ENCODE measurements at places on chromosomes 5 and 9.

DNA sequence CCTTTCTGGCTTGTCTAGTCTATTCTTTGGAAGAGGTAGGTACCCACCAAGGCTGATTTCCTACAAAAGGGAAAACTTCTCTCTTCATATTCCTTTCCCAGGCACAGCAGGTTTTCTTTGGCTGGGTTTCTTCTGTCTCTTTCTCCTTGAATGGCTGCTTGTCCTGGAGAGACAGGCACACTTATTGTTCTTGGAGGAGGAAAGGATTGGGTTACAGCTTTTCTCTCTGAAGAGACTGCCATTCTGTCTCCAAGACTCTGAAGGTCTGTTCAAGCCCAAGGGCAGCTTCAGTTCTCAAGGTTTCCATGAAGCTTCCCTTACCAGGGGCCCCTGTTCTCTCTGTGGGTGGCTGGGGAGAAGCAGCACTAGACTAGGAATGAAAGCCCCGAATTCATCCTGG, 33.9 kb downstream of the ACTBL2 start:
- DNase-seq, result no peak

- no peak for DNase-seq
These were observed 2034.6 kb upstream of the ACO1 start for GRCh38 chr9:30349526-30350513.

- no peak for DNase-seq
These were observed 33.0 kb upstream of the CTNNAL1 start for GRCh38 chr9:109046346-109046745.

GRCh38 chr5:67875601-67876000, 340.0 kb upstream of the PIK3R1 start:
- no peak for DNase-seq

DNA sequence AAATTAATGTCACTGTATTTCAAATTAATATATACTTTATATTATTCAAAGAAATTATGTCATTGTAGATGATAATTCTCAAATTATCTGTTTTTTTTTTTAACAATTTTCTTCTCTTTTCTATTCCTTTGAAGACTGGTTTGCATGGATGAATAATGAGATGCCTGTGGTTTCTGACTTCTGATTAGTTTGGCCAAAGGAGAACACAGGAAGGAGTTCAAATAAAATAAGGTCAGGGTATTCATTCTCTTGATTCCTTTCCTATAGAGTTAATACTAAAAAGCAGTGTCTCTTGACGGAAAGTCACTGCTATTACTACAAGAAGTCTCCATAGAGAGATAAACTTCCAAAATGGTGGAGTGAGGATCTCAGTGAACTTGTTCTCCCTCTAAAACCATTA, 279.6 kb upstream of the FTMT start:
- DNase-seq, result no peak

- no peak for DNase-seq
These were observed 128.0 kb downstream of the RASEF start for GRCh38 chr9:82934949-82935348.

- no peak for DNase-seq
These were observed 163.9 kb upstream of the RASA1 start for GRCh38 chr5:87103616-87104287.

DNA sequence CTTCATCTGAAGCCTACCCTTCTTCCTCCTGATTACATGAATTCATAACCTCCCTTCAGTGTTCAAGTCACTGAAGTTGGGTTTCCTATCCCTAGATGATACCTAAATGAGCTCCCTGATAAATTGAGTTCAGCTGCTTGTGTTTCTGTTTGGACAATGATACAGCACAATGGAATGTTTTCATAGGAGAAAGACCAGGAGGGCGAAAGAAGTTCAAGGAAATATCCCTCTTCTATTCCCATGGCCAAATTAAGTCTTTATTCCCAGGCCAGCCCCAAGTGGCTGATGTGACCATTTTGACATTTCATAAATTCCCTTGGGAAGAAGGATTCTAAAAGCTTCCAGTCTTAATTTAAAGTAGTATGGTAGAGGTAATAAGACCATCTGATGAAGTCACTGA, 555.8 kb upstream of the CLINT1 start:
- DNase-seq, result no peak

GRCh38 chr9:112764344-112764743, 13.8 kb downstream of the SNX30 start:
- no peak for DNase-seq

GRCh38 chr9:99326917-99327189, 104.8 kb downstream of the SEC61B start:
- no peak for DNase-seq

DNA sequence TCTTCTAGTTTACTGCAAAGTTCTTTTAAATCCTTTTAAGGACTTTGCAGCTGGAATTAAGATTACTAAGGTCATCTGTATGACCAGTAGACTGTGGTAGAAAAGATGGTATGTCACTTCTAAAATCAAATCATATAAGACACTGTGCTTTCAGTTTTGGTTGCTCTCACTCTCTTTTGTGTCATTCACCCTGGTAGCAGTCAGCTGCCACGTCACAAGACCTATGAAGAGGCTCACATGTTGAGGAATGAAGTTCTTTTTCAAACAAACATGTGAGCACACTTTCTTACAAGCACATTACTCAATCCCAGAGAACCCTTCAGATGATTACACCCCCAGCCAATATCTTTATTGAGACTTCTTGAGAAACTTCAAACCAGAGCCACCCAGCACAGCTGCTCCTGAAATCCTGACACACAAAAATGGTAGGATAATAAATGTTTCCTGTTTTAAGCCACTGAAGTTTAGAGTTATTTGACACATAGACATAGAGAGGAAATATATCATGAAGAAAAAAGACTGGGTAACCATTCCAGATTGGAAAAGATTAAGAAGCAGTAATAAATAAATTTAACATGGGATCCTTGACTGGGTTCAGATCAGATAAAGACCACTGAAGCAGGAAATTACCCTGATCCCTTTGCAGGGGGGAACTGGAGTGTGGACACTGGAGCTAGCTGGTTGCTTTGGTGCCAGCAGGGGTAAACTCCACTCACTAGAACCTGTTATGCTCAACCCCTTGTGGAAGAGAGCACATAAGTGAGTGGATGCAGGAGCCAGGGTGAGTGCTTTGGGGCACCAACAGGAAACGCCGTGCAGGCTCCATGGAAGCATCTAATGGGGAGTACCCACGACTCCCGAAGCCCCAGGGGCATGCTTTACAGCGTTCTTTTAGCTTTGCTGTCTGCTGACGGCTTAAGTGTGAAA, 64.1 kb downstream of the SLCO4C1 start:
- DNase-seq, result no peak

DNA sequence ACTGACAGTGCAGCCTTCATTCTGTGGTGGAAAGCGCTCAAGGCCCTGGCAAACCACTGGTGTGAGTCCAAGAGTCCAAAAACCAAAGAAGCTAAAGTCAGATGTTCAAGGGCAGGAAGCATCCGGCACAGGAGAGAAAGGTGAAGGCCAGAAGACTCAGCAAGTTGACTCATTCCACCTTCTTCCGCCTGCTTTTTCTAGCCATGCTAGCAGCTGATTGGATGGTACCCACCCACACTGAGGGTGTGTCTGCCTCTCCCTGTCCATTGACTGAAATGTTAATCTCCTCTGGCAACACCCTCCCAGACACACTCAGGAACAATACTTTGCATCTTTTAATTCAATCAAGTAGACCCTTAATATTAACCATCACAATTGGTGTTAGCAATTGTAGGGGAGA, 296.1 kb downstream of the NDUFS4 start:
- DNase-seq, result no peak

DNA sequence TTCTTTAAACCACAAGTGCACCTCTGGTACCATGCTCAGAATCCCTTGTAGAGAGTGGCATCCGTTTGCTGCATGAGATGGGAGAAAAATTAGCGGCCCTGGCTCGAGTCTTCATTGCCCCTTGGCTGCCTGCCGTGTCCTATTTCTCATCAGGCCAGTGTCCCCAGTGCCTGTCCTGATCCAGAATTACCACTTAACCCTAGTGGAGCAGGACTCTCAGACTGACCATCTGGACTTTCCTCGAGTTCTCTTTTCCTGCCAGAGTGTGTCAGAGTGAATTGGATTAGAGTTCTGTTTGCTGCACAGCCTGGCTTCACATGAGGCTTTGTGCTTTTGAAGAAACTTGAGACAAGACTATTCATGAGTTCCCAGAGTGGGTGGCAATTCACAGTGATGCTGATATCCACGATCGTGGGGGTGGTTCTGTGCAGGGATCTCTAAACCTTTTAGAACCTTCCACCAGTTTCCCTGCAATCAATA, 92.6 kb downstream of the C9orf152 start:
- no peak for DNase-seq

DNA sequence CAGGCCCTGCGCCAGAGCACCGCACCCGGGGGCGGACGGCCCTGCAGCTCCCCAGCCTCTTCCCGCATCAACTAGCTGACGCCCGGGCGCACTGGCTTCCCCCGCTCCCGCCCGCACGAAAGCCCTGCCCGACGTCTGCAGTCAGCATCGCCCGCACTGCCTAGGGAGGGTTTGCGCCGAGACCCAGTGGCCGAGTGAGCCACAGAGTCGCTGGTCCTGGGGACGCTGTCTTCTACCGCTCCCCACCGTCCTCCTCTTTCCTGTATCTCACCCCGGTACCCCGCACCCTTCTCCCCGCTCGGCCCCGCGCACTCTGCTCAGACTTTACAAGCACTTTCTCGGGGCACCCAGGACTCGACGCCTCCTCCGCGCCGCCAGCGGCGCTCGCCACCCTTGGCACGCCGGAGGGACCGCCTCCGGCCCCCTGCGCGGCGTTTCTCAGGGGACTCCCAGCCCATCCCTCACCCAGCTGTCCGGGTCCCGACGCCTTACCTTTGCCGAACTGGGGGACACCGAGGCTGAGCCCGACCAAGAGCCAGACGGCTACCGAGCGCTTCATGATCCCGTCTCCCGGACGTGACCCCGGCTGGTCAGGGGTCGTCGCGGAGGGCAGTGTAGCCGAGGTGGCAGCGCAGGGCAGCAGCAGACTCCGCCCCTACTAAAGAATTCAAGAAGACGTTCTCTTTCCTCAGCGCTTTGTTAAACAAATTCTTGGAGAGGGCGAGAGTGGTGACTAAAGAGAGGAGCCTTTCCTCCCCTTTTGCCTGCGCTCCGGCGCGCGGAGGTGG, 670 bp downstream of the EDIL3 start:
- no peak for DNase-seq

- no peak for DNase-seq
These were observed 508.9 kb downstream of the EBF1 start for GRCh38 chr5:158590746-158591300.

GRCh38 chr5:148206620-148207019, 3.8 kb downstream of the SPINK6 start:
- no peak for DNase-seq

- DNase-seq, result no peak
These were observed 257.7 kb downstream of the GABRG2 start for GRCh38 chr5:162325143-162325727.

- no peak for DNase-seq
These were observed 1068.7 kb downstream of the CDH12 start for GRCh38 chr5:21784487-21784886.

GRCh38 chr9:89328064-89328463, 9.8 kb downstream of the SECISBP2 start:
- no peak for DNase-seq

- no peak for DNase-seq
These were observed 379.5 kb upstream of the EDIL3 start for GRCh38 chr5:84764227-84764626.

DNA sequence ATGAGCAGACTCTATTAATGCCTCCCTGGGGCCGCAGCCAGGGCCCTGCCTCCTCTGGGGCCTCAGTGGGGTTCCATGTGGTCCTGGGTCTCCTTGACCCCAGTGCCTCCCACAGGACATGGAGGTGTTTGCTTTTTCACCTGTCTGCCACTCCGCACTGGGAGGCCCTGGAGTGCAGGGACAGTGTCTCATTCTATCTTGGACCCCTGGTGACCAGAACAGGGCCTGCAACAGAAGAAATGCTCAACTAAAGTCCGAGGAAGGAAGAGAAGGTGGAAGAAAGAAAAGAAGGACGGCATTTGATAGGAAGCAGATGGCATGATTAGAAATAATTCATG, 243.2 kb downstream of the CDK5RAP2 start:
- DNase-seq, result no peak

GRCh38 chr9:3125602-3126405, 281.9 kb upstream of the PUM3 start:
- DNase-seq, result no peak

DNA sequence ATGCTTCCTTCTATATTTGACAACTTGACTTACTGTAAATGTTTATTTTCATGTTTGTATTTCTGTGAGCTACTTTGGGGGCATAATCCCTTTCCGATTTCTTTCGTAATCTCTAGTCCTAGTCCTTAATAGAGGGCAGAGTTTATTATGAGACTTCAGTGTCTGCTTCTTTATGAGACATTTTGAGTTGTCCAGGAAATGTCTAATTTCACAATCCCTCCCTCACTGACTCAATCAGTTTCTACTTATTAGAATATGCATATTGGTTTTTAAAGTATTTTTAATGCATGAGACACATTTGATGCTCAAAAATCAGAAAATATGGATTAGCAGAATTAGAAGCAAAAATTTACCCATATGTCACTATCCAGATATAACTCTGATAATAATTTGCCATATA, 160.9 kb downstream of the FOCAD start:
- no peak for DNase-seq

- no peak for DNase-seq
These were observed 47.4 kb downstream of the NDUFS4 start for GRCh38 chr5:53607886-53608285.

DNA sequence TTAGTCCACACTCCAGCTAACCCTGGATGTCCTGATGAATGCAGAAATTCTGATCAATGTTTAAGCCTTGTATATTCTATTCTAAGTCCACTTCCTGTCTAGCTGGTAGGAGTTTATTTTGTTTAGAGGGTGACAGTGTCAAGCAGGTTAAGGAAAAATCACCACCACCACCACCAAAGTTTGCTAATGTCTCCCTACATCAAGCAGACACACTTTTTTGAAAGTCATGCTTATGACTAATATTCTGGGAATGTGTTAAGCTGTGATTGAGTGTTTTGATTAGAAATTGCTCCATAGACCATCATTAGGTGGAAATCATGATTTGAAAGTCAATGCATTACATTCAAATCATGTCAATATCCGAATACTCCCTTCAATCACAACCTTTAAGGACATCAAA, 1530.1 kb downstream of the MAT2B start:
- no peak for DNase-seq

DNA sequence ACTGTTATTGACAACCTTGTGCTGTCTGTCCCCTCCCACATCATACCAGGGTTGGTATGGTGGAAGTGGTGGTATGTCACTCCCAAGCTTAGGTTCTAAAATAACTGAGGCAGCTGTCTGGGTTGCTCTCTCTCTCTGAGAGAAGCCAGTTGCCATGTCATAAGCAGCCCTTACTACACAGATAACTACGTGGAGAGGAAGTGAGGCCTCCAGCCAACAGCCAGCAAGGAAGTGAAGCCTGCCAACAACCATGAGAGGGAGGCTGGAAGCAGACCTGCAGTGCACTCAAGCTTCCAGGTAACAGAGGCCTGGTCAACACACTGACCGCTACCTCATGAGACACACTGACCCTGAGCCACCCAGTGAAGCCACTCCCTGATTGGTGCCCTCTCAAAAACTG, 18.6 kb downstream of the CTNNAL1 start:
- no peak for DNase-seq

DNA sequence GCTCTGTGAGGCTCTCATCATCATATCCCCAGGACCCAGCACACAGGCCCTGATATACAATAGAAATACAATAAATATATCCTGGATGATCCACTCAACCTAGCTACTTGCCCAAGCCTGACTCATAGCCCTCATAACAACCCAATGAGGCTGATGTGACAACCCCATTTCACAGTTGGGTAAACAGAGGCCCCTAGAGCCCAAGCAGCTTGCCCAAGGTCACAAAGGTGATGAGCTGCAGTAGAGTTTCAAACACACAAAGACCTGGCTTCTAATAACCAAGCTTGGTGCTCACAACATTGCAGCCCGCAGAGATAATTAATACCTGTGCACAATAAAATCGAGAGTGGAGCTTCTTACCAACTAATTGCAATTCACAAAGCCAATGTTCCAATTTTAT, 3.2 kb upstream of the AKNA start:
- DNase-seq, result no peak
